ENCODE measurements at places on chromosomes 2 and 18. TPM values are rescaled to one million over a fixed set of nuclear protein-coding genes. Genes with fewer than 3 reads are reported as not detected.

ZC3H6 gene
- 10.0 TPM for total RNA-seq

PGAP1 gene
- total RNA-seq, result 5.1 TPM

FSIP2 gene
- total RNA-seq, result 0.22 TPM

ACTG2 gene
- not detected for total RNA-seq

SMYD1 gene
- not detected for total RNA-seq

ICA1L gene
- total RNA-seq, result 0.20 TPM

- peak; percentile 16 for DNase-seq
- no peak overlapping the region for H3K4me3 ChIP-seq
- peaks cover 37% of the 10 kb centered on the region for H3K4me1 ChIP-seq
These were observed 141.4 kb upstream of the LTBP1 start for GRCh38 chr2:32805104-32806095.

- H3K4me3 ChIP-seq, result no peak overlapping the region
- H3K27me3 ChIP-seq, result no peaks in the 10 kb centered on the region
- no peaks in the 10 kb centered on the region for H3K36me3 ChIP-seq
- DNase-seq, result no peak
- H3K27ac ChIP-seq, result no peak overlapping the region
These were observed 127.5 kb downstream of the DTNB start for GRCh38 chr2:25545899-25546298.

DNA sequence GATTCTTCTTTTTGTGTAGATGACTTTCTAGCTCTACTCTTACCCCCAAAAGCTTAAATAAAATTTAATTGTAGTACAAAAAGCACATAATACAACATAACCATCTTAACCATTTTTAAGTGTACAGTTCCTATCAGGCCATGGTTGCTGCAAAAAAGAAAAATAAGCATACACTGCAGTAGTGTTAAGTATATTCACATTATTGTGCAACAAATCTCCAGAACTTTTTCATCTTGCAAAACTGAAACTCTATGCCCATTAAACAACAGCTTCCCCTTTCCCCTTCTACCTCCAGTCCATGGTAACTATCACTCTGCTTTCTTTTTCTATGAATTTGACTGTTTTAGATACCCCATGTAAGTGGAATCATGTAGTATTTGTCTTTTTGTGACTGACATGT is 18.1 kb downstream of the PPM1B start:
- H3K27me3 ChIP-seq, result no peaks in the 10 kb centered on the region
- DNase-seq, result no peak
- no peak overlapping the region for H3K4me3 ChIP-seq
- H3K36me3 ChIP-seq, result no peaks in the 10 kb centered on the region
- no peak overlapping the region for H3K27ac ChIP-seq
- no peaks in the 10 kb centered on the region for H3K4me1 ChIP-seq
